ENCODE measurements at places on chromosomes 1 and 21. TPM values are rescaled to one million over a fixed set of nuclear protein-coding genes. Genes with fewer than 3 reads are reported as not detected.

GRCh38 chr1:1761504-1762376, 16.5 kb downstream of the NADK start:
- DNase-seq, result no peak
- no peak overlapping the region for H3K27ac ChIP-seq
- no peak overlapping the region for H3K4me3 ChIP-seq
- H3K27me3 ChIP-seq, result no peaks in the 10 kb centered on the region
- H3K36me3 ChIP-seq, result peaks cover 80% of the 10 kb centered on the region
- H3K4me1 ChIP-seq, result no peaks in the 10 kb centered on the region

DNA sequence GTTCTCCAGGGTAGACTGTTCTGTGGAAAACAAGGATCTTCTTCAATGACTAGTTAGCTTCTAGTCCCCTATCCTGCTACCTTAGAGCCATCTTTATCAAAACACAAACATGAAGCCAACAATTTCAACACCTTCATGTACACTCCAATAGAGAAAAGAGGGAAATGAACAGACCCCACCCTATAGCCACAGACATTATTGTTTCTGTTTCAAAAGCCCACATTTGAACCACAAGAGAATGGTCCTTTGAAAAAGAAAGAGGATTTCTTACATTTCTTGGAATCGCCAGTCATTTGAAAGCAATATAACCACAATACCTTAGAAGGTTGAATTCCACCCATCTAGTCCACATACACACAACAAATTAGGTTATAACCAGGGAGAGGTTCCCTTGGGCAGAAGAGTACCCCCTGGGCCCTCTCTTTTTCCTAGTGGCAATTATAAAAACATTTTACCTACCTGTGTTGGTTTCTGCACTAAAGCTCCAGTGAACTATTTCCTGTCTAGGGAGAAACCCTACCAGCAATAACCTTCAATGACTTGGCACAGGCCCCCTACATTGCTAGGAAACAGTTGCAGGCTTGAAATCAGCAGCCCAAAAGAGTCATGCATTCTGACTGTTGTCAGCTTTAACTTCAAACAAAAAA, 2.7 kb upstream of the LPGAT1 start:
- no peak for DNase-seq
- no peak overlapping the region for H3K27ac ChIP-seq
- no peaks in the 10 kb centered on the region for H3K27me3 ChIP-seq
- H3K36me3 ChIP-seq, result no peaks in the 10 kb centered on the region
- H3K4me1 ChIP-seq, result no peaks in the 10 kb centered on the region

- no peak overlapping the region for H3K4me3 ChIP-seq
- H3K27me3 ChIP-seq, result no peaks in the 10 kb centered on the region
- H3K4me1 ChIP-seq, result no peaks in the 10 kb centered on the region
- no peak overlapping the region for H3K27ac ChIP-seq
- no peaks in the 10 kb centered on the region for H3K36me3 ChIP-seq
Measured at GRCh38 chr1:221759436-221759835, 17.5 kb upstream of the DUSP10 start.

DNA sequence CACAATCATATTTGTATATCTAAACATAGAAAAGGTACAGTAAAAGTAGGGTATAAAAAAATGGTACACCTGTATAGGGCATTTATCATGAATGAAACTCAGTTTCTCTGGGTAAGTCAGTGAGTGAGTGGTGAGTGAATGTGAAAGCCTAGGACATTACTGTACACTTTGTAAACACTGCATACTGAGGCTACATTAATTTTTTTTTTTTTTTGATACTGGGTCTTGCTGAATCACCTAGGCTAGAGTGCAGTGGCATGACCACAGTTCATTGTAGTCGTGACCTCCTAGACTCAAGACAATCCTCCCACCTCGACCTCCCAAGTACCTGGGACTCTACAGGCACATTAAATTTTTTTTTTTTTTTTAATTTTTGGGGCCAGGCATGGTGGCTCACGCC, 27.8 kb downstream of the FBXO28 start:
- DNase-seq, result no peak
- no peak overlapping the region for H3K27ac ChIP-seq
- no peak overlapping the region for H3K4me3 ChIP-seq

- no peak for DNase-seq
- H3K27ac ChIP-seq, result no peak overlapping the region
- H3K27me3 ChIP-seq, result no peaks in the 10 kb centered on the region
- H3K4me3 ChIP-seq, result no peak overlapping the region
- peaks cover 12% of the 10 kb centered on the region for H3K4me1 ChIP-seq
Measured at GRCh38 chr1:3534803-3535637, 76.3 kb downstream of the MEGF6 start.

DNA sequence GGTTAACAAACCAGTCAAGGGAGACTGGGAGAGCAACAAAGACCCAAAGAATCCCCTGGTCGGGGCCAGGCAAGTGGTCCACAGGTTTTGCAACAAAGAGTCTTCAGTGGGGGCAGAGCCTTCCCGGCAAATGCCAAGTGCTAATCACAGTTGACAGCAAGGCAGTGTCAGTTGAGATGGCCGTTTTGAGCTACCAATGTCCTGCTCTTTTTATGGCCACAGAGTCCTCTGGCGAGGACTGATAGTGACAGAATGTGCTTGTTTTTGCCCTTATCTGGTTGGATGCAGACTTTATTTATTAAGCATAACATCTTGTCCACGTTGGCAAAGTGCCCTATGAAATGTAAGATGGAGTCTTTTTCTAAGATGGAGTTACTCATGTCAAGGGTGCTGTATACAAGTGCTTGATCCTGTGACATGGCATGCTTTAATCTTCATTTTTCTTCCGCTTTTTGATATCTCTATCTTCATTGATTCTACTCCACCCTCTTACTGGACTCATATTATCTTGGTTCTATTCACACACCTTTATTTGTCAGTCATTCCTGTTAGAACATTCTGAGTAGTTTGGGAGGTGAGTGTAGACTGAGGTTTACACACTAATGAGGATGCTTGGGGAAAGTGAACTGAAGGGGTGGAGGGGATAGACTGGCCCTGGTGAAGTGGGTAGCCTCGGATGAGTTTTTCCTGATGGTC, 51.8 kb downstream of the KCNK1 start:
- no peak overlapping the region for H3K4me3 ChIP-seq
- H3K36me3 ChIP-seq, result no peaks in the 10 kb centered on the region
- no peaks in the 10 kb centered on the region for H3K27me3 ChIP-seq

- H3K27ac ChIP-seq, result peak overlapping the region; percentile 39
- H3K4me1 ChIP-seq, result peaks cover 16% of the 10 kb centered on the region
- no peaks in the 10 kb centered on the region for H3K27me3 ChIP-seq
Measured at GRCh38 chr1:208141610-208142192, 102.5 kb downstream of the PLXNA2 start.

GRCh38 chr21:44267655-44268142, 6.0 kb upstream of the DNMT3L start:
- DNase-seq, result no peak
- H3K36me3 ChIP-seq, result no peaks in the 10 kb centered on the region

- H3K27ac ChIP-seq, result no peak overlapping the region
- no peak for DNase-seq
- H3K36me3 ChIP-seq, result no peaks in the 10 kb centered on the region
- no peaks in the 10 kb centered on the region for H3K27me3 ChIP-seq
Measured at GRCh38 chr1:220336391-220337031, 64.3 kb upstream of the RAB3GAP2 start.

Gene HSPA6
- 1.9 TPM for total RNA-seq

Gene SHISA4
- 62.5 TPM for total RNA-seq

Gene KRTAP11-1
- not detected for total RNA-seq

Gene TATDN3
- total RNA-seq, result 2.7 TPM

Gene SRP9
- total RNA-seq, result 49.4 TPM

Measured in ascending aorta (tissue), 2 donors.